ENCODE measurements at places on chromosomes 7 and 10.

DNA sequence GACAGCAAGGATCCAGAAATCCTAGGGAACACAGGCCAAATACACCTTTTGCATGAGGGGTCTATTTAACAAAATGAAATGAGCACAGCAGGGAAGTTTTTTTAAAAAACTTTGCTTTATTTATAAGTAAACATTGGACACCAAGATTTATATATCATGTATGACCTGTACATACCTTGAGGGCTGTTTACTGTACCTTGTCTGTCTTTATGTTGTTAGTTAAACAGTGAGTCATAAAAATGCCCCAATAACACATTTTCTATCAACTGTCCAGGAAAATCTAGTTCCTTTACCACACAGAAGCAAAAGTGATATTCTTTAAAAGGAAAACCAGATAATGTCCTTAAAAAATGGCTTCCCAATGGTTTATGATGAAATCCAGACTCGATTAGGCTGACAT is 45.1 kb upstream of the AGR3 start:
- DNase-seq: no peak

DNA sequence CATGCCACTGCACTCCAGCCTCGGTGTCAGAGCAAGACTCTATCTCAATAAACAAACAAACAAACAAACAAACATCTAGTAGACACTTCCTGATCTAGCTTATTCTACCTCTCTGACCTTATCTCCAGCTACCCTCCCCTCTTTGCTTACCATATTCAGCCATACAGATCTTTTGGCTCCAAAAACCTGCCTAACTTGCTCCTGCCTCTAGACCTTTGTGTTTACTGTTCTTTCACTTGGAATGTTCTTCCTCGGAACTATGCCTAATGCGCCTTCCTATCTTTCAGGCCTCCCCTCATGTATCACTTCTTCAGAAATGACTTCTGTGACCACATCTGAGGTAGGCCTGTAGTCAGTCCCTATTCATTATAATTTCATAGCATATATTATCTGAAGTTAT is 20.3 kb upstream of the WNT8B start:
- no peak for DNase-seq

- DNase-seq: no peak
These were observed 29.0 kb upstream of the GNA12 start for GRCh38 chr7:2873146-2873545.

- no peak for DNase-seq
These were observed 13.5 kb downstream of the PRF1 start for GRCh38 chr10:70588859-70589570.

GRCh38 chr7:44267719-44268421 is 57.5 kb downstream of the CAMK2B start:
- no peak for DNase-seq

- no peak for DNase-seq
These were observed 61.5 kb downstream of the GDI2 start for GRCh38 chr10:5751601-5752253.

- no peak for DNase-seq
These were observed 10.2 kb upstream of the CUL1 start for GRCh38 chr7:148688526-148688925.

DNA sequence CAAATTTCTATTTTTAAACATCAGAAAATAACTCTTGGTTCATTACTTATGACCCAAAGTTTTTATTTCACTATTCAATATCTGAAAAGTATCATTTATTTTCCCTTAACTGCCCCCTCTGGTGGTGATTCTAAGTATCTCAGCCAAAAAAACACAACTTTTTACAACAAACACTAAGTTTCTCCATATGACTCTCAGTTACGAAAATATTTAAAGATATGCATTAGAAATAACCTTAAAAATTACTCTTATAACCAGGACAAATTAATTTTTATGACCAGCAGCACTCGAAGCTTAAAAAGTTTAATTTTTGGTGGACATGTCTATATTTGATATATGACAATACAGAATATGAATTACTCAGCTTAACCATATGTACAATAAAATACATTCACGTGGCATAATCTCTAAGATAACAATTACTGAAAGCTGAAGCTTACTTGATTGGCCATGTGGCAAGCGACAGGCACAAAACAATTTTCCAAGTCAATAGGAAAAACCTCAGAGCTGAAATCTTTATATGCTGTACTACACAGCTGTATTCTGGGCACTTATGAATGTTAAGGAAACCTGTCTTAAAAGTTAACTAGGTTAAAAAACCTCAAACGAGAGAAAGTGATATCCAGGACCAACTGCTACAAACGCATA is 2.3 kb downstream of the HNRNPA2B1 start:
- DNase-seq: no peak

DNA sequence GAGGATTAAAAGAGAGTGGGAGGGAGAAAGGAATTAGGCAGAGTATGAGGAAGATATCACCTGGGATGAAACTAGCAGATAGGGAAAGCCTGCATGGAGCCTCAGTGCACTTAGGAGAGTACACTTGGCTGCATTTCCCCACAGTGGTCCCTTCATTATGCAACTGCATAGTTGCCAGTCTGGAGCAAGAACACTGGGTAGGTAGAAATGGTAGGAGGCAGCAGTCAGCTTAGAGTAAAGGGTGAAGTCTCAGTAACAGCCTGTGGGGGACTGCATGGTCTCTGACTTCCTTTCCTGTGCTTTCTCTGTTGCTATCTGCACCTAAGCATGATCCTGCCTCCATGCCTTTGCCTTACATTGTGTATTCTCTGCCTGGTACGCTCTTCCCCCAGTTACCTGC is 14.0 kb upstream of the PCGF5 start:
- no peak for DNase-seq

DNA sequence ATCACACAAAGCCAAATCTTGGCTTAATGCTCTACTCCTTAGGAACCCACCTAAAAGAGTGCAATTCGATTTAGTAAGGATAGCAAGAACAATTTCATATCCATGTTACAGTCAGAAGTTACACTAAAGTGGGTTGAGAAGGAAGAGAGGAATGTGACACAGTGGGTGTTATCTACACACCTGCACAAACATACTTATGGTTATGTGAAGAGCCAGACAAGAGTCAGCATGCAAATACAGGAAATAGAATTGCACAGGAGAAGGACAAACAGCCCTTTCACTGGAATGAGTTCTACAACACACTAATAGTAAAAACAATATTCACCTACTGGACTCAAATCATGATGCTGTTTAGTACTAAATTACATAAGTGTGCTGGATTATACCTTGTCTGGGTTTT is 262.8 kb downstream of the DGKB start:
- no peak for DNase-seq

- DNase-seq: no peak
These were observed 3.7 kb downstream of the IKZF1 start for GRCh38 chr7:50308203-50308531.

DNA sequence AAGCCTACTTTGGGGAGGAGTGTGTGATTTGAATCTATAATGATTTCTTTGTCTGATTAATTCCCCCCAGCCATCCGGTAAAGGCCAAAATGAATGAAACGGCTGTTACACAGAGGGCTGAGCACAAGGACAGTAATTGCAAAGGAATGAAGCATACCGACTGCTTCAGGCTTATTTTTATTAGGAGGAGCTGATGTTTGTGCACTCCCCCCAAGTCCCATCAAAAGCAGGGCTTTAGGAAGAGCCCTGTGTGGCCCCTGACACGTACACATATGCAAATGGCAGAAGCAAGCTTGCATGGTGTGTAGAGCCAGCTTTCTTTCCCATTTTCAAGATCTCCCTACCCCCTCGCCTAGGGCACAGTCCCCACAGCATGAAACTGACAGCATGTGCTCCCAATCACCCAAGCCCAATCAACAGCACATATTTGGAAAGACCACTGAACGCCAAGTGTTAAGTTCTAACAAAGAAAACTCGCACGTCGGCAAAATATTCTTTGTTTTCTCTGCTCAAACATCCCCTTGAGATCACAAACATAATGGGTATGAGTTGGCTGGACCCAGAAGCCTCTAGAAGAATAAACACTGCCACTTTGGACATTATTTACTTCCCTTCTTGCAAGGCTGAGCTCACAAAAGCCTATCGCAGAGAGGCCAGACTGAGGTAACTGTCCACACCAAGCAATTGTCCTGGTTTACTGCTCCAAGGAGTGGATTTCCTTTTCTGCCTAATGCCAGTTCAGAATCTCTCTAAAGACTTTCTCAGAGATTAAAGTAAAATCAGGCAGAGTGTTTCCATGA is 143.0 kb downstream of the CUBN start:
- DNase-seq: no peak

- no peak for DNase-seq
These were observed at the start of gene TMEM130 for GRCh38 chr7:98869597-98870120. Gene TMEM130 (minus strand): TSS chr7:98870014. CDS start chr7:98869861, 153 bp downstream.

- no peak for DNase-seq
These were observed 140.7 kb upstream of the ANKRD1 start for GRCh38 chr10:91061608-91062007.

GRCh38 chr10:77904100-77904840 is 22.3 kb downstream of the DLG5 start:
- DNase-seq: no peak

GRCh38 chr10:102396730-102397151 is 1.2 kb downstream of the NFKB2 start:
- no peak for DNase-seq

DNA sequence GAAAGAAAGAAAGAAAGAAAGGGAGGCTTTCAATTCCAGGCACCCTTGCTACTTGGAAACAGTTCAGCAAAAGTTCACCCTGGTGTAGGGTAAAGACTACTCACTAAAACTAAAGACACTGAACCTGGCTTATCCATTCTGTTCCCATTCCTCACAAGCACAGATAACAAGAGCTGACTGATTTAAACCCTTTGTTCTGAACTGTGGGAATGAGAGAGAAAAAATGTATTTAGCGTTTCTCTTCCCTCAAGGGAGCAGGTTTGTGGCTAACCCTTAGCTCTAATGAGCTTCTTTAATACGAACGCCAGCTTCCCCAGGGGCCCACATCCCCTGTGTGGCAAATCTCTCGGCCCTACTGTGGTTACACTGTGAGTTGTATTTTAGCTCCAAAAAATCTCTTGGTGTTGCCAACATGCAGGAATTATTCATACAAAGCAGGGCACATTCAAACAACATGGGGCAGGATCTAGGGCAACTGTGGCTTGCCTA is 23.3 kb downstream of the PRTFDC1 start:
- DNase-seq: no peak

GRCh38 chr7:5557920-5558401 is 134.3 kb upstream of the TNRC18 start:
- no peak for DNase-seq
